ENCODE measurements at places on chromosomes 3 and 15. TPM values are rescaled to one million over a fixed set of nuclear protein-coding genes. Genes with fewer than 3 reads are reported as not detected.

The SLC12A1 gene
- not detected for total RNA-seq

The DAPK2 gene
- total RNA-seq, result 2.3 TPM

The AGBL1 gene
- total RNA-seq, result not detected

The IDH2 gene
- total RNA-seq, result 52.5 TPM

The IL17RB gene
- 0.83 TPM for total RNA-seq

The FBXO40 gene
- total RNA-seq, result not detected

The RPSA gene
- 2,543 TPM for total RNA-seq

The RARB gene
- 6.6 TPM for total RNA-seq

The PROK2 gene
- total RNA-seq, result not detected

The ITIH3 gene
- total RNA-seq, result not detected

The GOLGA8J gene
- not detected for total RNA-seq
